ENCODE measurements at places on chromosomes 13 and 19.

- no peak for DNase-seq
Observed at GRCh38 chr13:30735025-30735871, at the start of gene ALOX5AP. Gene ALOX5AP, plus strand, starts transcription at chr13:30735543. Its CDS starts 63 bp downstream, at chr13:30735606.

DNA sequence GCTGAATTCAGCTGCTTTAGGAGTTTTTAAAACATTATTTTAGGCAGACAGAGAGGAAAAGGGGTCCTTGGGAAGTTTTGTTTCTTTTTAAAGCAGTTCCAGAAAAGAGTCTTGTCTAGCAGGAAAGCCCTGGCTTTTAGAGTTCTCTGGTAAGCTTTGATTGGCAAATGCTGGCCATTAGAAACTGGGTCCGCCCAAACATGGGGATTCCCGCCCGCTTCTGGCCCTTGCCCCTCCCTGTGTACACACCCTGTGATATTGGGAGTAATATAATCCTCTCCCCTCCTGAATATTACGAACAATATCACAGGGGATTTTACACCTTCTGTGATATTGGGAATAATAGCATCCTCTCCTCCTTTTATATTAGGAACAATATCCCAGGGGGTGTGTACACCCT, 58.9 kb downstream of the ERICH4 start:
- no peak for DNase-seq

- DNase-seq = no peak
Observed at GRCh38 chr13:25602176-25602575, 230.4 kb downstream of the ATP8A2 start.

GRCh38 chr13:94849254-94849653, 136.9 kb upstream of the SOX21 start:
- no peak for DNase-seq

DNA sequence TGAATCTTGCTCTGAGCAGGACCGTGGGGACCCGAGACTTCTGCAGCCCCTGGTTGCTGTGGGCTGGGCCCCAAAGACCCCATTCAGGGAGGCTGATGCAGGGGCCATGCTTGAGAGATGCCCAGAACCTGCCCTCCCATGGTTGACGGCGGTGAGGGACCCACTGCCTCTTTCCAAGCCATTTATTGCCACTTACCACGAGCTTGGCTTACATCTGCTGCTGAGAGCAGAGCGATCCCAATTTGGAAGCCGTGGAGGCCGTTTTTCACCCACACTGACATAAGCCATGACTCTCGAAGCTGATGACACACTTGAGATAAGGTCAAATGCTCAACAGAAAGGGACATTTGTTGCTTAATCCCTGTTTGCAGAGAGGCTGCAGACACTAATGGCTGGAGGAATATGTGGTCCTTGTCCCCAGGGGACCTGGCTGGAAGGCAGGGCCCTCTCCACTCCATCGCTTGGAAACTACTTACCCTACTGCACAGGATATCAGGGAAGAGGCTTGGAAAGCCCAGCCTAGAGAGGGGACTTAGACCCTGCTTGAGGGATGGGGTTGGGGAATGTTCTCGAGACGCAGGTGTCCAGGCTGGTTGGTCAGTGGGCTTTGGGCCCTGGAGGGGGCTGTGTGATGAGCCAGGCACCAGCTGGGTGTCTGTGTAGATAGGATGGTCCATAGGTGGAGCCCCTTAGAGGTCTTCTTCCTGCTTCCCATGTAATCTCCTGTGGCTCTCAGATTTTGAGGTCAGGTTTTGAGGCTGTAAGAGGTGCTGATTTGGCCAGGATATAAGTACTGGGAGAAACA, 15.3 kb downstream of the ZNF536 start:
- DNase-seq = no peak

- DNase-seq = no peak
Observed at GRCh38 chr13:104750377-104750776, 1684.2 kb upstream of the SLC10A2 start.

GRCh38 chr19:55703790-55704215, 28.8 kb downstream of the EPN1 start:
- no peak for DNase-seq

GRCh38 chr13:66659701-66660467, 570.3 kb downstream of the PCDH9 start:
- DNase-seq = no peak

- no peak for DNase-seq
Observed at GRCh38 chr19:33440241-33440640, 66.7 kb downstream of the CEBPG start.

- DNase-seq = peak; percentile 52
Observed at GRCh38 chr19:41175801-41176777, 16.9 kb upstream of the CYP2S1 start.

- DNase-seq = no peak
Observed at GRCh38 chr19:1715540-1715939, 37.8 kb upstream of the ONECUT3 start.

Measured in T1000 (cell line).